ENCODE measurements at places on chromosomes 4 and X. TPM values are rescaled to one million over a fixed set of nuclear protein-coding genes. Genes with fewer than 3 reads are reported as not detected.

- DNase-seq, result no peak
These were observed 443.4 kb downstream of the PDGFC start for GRCh38 chr4:156528216-156528615.

GRCh38 chr4:99180382-99181070 is 36.4 kb upstream of the ADH4 start:
- no peak for DNase-seq

- no peak for DNase-seq
These were observed 309.4 kb upstream of the NOCT start for GRCh38 chr4:138706201-138706600.

The MAGEA2B gene
- polyA plus RNA-seq, result not detected

GRCh38 chr4:137692205-137692604 is 159.9 kb upstream of the PCDH18 start:
- DNase-seq, result no peak

DNA sequence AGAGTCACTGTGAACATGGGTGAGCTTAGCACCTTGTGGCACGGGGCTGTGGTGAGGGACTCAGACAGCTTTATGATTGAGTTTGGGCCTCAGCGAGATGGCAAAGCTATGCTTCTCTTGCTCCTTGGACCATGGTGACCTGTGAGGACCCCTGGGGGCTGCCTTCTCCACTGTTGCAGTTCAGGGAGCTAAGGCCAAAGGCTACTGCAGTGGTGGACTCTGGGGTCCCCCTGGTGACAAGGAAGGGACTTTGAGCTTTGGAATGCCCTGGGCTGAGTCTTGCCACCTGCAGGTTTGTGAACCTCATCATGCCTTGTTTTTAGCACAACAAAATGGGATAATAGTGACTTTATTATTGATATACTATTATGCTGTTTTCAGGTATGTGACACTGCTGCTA is 36.5 kb downstream of the TBL1X start:
- DNase-seq, result no peak

The LRIT3 gene
- 0.51 TPM for polyA plus RNA-seq

GRCh38 chrX:19958552-19959486 is 32.0 kb downstream of the BCLAF3 start:
- no peak for DNase-seq

The CNGA1 gene
- 2.5 TPM for polyA plus RNA-seq

DNA sequence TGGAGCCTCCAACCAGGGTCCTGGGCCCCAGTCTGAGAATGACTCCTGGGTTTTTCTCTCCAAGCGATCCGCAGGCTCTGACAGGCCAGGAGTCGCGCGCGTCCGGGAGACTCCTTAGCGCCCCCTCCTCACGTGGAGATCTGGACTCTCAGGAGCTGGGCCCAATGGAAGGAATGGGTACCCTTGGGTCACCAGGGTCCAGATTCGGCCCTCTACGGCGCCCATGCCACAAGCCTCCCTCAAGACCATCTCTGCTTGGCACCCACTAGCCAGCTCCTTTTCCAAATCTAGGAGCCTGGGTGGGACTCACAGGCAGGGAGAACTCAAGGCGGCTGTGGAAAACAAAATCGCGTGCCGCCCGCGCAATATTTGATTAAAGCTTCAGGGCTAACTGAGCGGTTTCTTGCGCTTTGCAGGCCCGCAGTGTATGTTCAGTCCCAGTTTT is 7.1 kb downstream of the HAND2 start:
- DNase-seq, result no peak

The CSAG3 gene
- polyA plus RNA-seq, result not detected

DNA sequence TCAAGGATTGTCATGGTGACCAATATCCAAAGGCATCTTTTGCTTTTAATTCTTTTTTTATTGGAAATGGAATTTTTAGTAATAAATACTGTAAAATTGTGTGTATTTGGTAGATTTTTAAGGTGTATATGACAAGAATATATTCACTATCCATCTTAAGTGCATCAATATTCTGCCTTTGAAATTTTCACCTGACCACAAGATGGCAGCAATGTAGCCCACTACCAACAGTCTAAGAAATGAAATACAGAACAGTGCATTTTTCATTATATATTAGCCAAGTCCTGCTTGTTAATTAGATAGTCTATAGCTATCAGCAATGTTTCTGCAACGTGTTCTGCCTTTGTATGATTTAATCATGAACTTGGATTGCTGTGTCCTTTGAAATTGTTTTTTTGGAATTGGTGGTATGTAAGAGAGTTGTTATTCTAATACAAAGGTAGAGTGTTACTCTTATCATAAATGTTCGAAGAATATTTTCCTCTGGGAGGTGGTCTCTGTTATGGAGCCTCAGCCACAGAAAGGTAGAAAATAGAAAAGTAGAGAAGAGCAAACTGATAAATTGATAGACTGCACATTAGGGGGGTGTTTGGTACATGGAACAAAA is 38.2 kb downstream of the HPGDS start:
- DNase-seq, result peak; percentile 13
